ENCODE measurements at places on chromosomes 12 and 14.

DNA sequence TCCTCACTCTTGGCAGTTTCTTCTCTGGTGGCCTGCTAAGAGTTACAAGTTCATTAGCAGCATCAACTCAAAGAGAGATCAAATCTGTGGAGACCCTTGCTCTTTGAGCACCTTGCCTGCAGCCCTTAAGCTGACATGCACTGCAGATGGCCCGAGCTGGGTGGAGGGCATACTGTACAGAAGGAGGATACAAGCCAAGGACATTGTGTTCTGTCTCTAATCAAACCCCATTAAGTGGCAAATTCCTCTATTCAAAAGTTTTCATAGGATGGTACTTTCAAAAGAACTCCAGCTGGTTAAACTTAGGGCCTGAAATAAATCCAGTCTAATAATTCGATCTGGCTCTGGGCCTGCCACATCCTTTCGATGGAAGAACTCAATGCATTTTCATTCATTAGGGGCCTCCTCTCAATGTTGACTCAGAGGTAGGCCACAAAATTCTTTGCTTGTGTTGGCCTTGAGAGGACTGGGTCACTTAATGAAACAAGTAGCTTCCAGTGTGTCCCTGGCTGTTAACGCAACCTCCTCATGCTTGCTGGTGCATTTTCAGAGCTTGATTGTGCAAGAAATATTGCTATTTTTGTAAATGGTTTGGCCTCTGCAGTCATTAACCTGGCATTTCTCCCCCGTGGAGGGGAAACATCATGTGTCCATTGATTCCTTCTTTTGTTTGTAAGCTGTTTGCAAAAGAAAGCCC is 318.2 kb downstream of the NUAK1 start:
- no peak for DNase-seq

DNA sequence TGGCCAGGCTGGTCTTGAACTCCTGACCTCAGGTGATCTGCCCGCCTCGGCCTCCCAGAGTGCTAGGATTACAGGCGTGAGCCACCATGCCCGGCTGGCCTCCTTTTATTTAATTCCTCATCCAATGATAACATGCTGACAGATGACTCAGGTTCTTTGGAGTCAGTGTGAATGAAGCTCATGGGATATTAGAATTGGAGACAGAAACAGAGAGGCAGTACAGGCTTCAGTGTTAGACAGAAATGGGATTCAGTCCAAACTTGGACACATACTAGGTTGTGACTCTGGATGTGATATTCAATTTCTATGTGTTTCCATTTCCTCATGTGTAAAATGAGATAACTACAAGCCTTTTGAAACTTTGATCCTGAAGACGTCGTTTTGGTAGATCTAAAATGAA is 47.3 kb downstream of the PDE3A start:
- no peak for DNase-seq

GRCh38 chr12:80235944-80236343 is 136.6 kb downstream of the OTOGL start:
- no peak for DNase-seq

DNA sequence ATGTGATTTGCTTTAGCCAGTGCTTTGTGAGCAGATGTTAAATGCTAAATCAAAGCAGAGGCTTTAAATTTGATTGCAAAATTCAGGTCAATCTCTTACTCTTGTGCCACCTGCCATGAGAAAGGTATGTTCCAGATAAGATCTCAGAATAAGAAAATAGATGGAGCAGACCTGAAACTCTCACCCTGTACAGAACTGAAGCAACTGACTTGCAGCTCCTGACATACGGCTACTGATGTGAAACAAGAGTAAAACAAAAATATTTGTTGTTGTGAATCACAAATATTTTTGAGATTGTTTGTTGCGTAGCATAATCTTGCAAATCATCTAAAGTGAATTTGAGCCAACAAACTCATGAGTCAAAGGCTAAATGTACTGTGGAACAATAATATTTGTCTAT is 3.5 kb upstream of the OSBPL8 start:
- no peak for DNase-seq

DNA sequence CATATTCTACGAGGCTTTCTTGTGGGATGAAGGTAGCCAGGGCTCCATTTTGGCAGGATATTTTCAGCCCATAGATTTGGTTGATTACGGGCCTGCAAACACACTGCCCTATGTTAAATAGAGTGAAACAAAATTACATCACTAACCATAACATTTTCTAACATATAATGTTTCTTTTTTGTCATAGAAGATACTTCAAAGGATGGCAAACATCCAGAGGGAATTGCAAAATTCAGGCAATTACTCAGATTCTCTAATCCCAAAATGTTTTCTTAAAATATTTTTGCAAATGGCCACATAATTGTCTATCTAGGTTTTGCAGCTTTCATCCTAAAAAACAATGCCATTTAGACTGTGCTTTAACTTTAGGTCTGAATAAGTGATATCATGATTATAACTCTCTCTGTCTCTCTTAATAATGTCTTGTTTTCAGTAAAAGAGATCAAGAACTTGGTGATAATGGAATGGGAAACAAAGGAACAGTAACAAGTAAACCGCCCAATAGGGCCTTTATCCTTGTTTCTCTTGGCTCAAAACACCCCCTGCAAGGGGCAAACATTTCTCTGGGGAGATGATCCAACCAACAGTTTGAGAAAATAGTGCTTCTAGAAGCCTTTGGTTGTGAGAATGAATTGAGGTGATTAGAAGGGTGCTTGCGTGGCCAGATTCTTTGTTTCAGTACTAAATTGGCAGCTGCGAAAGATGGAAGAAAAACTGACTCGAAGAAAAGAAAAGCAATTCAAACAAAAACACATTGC is 54.4 kb upstream of the BTG1 start:
- DNase-seq, result no peak

GRCh38 chr14:76181546-76181945 is 29.8 kb downstream of the GPATCH2L start:
- DNase-seq, result no peak

DNA sequence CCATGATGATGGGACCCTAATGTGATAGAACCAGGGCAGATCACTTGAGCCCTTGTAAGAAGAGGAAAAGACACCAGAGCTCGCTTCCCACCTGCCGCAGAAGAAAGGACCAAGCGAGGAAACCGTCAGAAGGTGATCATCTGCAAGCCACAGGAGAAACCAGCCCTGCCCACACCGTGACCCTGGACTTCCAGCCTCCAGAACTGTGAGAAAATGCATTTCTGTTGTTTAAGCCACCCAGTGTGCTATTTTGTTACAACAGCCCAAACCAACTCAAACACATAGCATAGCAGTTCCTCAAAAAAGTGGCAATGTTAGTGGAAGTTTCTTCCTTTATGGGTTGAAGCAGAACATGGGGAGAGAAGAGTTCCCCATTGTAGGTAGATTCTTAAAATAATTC is 107.9 kb upstream of the BCL2L14 start:
- no peak for DNase-seq

- no peak for DNase-seq
Observed at GRCh38 chr12:112870267-112870980, 36.3 kb upstream of the OAS1 start.

DNA sequence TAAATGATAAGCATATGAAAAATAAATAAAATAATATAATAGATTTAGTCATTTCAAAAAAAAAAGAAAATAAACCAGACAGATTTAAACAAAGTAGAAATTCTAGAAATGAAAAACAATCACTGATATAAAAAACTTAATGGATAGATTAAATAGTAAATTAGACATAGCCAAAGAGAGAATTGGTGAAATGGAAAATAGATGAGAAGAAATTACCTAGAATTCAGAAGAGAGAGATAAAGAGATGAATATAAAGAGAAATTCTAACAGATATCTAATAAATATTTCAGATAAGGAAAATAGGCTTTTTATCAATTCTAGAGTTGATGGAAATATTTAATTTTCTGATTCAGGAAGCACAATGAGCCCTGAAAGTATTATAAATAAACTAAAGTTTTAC is 123.1 kb downstream of the PRIMA1 start:
- DNase-seq, result no peak

DNA sequence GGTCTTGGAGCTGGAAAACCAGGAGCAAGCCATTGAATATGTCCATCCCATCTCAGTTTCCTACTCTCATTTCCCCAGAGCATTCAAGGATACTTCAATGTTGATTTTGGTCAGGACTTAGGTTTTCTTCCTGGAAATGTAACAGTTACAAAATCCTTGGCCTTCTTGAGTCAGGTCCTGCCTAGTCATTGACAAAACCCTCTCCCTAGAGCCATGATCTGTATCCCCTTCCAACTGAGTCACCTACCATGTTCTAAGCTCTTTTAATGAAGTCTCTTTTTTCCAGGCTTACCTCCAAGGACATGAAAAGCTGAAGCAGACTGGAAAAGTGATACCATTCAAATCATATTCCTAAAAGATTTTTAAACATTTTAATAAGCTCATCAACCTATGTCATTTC is 549.2 kb downstream of the GALC start:
- DNase-seq, result no peak

GRCh38 chr14:100683578-100683977 is 43.1 kb upstream of the DLK1 start:
- no peak for DNase-seq

- no peak for DNase-seq
Observed at GRCh38 chr14:62654641-62655040, 390.6 kb downstream of the KCNH5 start.

GRCh38 chr14:77985211-77985615 is 185.0 kb upstream of the NRXN3 start:
- DNase-seq, result peak; percentile 51

DNA sequence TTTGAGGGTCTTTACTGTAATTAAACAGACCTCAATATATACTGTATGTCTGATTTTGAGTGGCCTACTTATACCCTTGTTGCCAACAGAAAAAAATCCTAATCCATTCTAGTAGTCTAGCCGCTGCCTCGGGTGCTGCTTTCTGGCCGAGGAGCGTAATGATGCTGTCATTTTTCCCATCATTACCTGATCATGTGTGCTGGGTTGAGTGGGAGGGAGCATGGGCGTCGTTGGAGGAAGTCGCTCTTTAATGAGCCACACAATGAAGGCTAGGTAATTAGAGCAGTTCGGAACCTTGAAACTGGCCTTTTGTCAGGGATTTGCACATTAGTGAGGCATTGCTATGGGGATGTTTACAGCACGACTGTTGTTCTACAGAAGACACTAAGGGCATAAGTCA is 76.1 kb upstream of the RFX4 start:
- peak; percentile 77 for DNase-seq

DNA sequence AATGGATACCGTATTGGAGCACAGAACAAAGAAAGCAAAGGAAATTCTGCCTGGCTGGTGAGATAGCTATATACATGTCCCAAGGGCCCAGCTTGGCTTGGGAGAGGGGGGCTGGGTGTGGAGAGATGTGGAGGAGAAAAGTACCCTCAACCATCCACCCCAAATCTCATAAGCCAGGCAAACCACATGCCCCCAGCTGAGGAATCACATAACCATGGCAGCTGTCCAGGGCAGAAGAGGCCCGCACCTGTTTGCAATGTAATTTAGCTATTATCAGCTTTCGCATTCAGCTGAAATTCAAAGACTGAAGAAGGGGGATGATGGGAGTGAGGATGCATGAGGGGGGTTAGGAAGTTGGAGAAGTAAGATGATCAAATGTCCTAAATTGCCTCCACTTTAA is 196.1 kb downstream of the TBX5 start:
- DNase-seq, result no peak

DNA sequence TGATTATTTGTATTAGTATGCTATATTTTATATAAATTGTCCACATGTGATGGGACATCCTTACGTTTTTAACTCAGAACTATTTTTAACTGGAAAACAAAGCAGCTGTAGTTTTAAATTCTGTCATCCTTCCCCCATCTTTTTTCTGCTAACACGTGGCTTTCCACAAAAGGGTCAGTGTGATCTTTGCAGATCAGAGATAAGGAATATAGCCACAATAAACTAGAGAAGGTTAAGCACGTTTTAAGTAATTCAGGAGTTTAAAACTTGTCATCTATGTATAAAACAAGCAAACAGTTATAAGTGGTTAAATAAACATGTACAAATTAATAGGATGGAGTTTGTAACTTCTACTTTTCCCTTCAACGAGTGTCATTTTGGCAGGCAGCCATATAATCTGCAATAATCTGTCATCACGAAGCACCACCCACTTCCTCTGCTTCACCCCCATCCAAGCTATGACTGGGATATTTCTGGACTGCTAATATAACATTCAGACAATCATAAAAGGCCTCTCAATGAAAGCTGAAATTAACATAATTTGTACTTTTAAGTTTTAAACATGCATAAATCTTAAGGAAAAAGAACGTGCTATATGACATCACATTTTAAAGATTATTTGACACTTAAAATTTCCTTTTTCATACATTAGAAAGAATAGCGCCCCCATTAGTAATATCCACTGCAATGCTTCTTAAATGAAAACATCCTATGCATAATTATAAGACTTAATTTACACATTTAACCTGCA is 15.3 kb downstream of the TAOK3 start:
- DNase-seq, result no peak

GRCh38 chr14:90630171-90630806 is 185.9 kb downstream of the TTC7B start:
- DNase-seq, result no peak

DNA sequence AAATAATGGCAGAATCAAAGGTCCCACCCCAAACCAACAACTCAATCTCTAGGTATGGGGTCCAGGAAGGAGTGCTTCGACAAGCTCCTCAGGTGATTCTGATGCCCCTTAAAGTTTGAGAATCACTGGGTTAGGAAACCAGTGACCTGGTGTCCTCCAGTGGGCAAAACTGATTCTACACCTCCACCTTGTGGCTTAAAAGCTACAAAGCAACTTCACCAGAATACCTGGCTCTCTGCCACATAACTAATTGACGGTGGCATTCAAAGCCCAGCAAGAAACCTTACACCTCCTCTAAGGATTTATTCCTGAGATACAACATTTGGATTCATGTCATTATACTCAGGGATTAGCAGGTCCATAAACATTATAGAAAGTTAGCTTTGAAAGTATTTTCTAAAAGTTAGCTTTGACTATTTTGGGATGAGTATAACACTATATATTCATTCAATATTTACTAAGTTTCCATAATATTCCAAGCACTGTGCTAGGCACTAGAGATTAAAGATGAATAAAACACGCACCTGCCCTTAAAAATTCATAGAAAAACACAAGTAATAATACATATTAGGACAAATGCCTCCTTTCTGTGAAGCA is 45.4 kb downstream of the DCAF5 start:
- DNase-seq, result peak; percentile 69

DNA sequence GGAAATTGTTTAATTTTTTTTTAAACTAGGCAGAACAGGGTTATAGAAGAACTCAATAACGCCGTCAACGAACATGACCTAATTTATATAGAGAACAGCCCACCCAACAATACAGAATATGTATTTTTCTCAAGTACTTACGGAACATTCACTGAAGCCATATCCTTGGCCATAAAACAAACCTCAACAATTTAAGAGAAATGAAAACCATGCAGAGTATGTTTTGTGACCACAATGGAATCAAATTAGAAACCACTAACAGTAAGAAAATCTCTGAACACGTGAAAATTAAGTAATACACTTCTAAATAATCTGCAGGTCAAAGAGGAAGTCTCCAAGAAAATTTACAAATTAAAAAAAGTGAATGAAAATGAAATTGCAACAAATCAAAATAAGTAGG is 9.4 kb downstream of the SART3 start:
- no peak for DNase-seq

- DNase-seq, result peak; percentile 80
Observed at GRCh38 chr14:77154421-77154820, 12.8 kb upstream of the ZDHHC22 start.

- peak; percentile 60 for DNase-seq
Observed at GRCh38 chr12:27967551-27968054, 4.9 kb downstream of the PTHLH start.

Measured in brain (organoid and tissue), 16 donors.